ENCODE measurements at places on chromosomes 2 and 18.

- no peak for DNase-seq
Measured at GRCh38 chr2:43057026-43057741, 169.2 kb downstream of the ZFP36L2 start.

DNA sequence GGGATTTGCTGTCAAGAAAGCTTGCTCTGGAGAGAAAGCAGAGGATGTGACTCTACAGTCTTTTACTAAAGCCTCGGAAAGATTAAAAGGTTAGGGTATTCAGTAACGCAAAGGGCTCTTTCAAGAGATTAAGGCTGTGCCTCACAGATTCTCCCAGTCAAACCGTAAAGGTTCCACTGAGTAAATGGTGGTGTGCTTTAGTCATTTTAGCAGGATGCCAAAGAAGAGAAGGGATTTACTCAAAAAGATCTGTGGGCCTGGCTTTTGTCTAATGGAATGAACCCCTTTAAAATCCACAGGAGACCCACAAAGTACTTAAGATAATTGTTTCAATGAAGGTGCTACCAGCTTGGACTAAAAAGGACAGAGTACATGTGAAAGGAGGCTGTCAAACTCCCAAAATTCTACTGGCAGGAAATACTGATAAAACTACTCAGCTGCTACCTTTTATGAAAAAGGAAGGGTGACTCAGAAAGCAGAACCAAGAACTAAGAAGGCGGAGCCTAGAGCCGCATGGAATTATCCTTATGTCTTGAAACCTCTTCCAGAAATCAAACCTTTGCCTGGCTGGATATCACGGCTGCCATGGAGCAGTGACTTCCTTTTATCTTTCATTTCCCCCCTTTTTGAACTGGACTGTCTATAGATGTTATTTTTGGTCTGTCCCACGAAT lies 670.2 kb upstream of the ZEB2 start:
- DNase-seq: no peak

- DNase-seq: no peak
Measured at GRCh38 chr18:73006331-73006730, 138.5 kb upstream of the NETO1 start.

DNA sequence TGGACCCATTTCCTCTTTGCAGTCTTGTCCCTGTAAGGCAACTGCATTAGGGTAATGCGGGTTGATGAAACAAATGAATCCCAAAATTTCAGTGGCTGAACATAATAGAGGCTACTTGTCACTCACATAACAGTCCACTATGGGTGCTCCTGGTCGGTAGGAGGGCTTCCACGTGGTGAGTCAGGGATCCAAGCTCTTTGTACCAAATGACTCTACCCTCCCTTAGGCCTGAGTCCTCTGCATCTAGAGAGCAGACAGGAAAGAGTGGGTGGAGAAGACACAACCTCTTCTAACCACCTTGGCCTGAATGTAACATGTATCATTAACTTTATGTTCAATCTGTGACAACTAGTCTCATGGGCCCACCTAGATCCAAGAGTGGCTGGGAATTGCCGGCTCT lies 86.2 kb upstream of the HAAO start:
- DNase-seq: no peak

GRCh38 chr2:186848873-186849578 lies at the start of gene ZSWIM2:
TSS of gene ZSWIM2 (minus strand) at chr2:186849170. CDS start at chr2:186849130, 40 bp downstream.
- DNase-seq: no peak

DNA sequence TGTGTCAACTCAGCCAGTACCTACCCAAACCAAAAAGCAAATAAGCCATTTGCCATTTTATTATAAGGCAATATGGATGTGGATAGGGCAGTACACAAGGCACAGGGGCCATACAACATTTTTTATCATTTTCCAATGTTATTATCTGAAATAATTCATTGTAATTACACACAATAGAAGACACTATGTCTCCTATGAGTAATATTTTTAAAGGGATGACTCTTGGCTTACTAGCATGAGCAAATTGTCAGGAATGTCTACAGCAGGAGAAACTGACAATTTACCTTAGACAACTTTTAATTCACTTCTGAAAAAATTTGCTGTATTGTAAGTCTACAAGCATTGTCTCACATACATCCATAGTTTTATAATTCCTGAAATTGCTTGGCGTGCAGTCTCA lies 1193.9 kb upstream of the CELF4 start:
- DNase-seq: no peak

DNA sequence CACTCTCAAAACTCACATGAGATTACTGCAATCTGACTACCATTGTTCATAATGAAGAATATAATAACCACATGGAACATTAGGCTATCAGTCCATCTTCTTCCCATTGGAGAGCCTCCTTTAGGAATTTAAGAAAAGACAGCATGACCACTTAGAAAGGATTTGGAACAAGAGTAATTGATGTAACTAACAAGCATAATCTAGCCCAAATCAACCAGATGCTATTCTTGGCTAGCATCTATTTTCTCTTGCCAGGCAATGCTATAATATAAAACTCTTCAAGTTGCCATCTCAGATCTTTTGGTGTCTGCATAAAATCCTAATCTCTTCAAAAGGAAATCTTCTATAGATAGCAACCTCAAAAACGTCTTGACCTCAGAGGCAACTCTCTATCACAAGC lies 152.0 kb upstream of the REG3G start:
- no peak for DNase-seq

DNA sequence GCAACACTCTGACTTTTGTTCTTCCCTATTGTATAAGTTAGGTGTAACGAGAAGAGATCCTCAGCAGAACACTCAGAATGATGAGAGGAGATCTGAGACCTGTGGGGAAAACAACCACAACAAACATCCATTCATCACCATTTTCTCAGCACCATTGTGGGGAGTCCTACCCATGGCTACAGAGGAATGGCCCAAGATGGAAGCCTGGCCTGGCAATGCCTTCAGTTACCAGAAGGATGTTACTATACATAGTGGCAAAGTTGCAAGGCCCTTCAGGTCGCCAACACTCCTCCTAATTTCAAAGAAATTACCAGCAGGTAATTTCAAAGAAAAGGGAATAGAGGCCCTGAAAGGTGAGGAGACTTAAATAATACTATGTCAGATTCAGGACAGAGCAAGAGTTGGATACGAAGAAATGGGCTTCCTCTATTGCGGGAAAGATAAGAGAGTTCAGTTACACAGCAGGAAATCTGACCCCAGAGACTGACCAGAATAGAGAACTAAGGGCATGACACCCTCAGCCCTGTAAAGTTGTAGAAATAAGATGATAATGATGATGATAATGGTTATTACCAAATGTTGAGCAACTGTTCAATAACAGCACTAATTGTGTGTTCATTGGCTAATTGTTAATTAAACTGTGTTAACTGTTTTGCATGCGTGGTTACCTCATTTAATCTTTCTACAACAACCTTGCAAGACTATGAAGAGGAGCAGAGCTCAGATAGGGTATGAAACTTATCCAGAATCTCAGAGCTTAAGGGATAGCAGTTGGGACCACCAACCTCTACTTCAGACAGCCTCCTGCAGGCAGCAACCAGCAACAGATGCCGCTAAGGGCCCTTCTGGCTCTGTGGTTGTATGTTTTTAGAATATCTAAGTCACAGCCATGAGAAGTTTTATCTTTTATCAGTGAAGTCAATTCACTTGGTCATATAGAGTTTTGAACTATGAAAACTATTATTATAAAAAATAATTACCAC lies 37.5 kb downstream of the DHRS9 start:
- no peak for DNase-seq

DNA sequence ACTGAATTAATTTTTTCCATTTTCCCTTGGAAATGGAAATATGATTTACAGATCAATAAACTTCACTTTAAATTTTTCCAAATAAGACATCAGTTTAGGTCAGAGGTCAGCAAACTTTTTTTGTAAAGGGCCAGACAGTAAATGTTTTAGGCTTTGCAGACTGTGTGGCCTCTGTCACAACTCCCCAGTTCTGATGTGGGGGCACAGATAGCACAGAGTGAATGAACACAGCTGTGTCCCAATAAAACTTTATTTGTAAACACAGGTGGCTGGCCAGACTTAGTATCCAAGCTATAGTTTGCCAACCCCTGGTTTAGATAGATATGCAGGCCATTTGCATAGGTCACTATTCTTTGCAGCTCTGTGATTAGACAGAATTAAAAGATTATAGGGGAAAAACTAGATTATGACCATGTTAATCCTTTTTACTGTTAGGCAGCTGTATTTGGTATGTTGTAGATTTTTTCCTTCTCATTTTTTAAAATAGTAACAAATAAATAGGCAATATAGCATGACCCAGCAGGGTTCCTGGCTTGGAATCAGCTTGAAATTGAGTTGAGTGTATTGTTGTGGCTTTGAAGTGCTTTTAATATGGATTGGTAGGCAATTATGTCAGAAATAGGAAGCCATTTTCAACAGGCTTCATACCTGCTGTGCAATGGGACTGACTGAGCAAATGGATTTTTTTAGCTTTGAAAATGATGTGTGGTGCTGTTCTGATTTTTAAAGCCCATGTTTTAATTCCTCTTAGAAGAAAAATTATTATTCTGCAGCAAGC lies 59.7 kb downstream of the WDSUB1 start:
- no peak for DNase-seq

GRCh38 chr18:70146174-70146573 lies 59.3 kb downstream of the RTTN start:
- DNase-seq: no peak

DNA sequence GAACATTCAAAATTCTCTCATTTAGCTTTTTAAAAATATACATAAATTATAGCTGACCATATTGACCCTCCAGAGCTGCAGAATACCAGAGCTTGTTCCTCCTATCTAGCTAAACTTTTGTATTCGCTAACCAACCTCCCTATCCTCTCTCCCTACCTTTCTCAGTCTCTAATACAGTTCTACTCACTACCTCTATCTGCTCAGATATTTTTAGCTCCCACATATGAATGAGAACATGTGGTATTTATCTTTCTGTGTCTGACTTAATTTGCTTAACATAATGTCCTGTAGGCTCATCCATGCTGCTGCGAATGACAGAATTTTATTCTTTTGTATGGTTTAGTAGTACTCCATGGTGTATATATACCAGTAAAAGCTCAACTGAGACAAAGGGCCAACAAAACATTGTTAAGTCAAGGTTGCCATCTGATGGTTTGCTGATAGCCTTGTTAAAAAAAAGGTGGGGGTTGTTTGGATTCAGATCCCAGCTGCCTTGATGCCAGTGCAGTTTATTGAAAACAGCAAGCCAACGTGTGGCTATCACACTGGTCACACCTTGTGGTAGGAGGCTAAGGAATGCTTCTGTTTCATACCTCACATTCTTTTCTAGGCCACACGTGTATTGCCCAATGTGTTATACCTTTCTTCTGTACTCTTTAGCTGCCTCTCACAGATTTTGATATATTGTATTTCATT lies 101.5 kb downstream of the VWA3B start:
- DNase-seq: no peak

GRCh38 chr2:174300114-174300513 lies 34.6 kb upstream of the SP9 start:
- no peak for DNase-seq

- peak; percentile 77 for DNase-seq
Measured at GRCh38 chr2:136008205-136008865, 22.9 kb upstream of the DARS1 start.

DNA sequence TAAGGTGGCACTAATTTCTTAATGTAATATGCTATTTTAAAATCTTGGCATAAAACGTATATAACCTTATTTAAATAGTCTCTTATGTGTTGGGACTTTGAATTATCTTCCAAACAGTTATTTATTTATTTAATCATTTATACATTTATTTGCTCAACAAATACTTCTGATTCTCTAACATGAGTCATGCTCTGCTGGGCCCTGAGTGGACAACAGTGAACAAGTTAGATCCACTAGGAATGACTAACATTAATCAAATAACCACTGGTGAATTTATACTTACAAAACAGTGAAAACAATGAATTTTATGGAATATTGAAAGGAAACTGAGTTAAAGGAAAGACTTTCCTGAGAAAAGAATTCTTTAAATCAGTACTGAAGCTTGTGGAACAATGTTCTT lies 1257.2 kb upstream of the CHAC2 start:
- DNase-seq: no peak

DNA sequence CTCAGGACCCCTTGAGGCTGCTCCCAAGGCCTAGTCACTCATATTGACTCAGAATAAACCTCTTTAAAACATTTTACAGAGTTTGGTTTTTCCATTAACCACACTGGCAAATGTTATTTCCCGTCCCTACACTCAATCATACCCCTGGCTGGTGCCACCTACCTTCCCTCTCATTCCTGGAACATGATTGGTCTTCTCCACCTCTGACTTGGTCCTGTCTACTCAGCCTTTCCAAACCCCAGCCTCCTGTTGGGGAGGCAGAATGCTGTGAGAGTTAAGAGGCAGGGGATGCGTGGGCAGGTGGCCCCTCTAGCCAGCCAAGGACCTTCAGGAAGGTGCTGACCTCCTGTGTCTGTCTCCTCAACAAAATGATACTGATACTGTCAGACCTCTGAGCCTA lies 149.3 kb downstream of the CABLES1 start:
- DNase-seq: no peak

GRCh38 chr2:219142329-219142728 lies 18.3 kb downstream of the NHEJ1 start:
- no peak for DNase-seq

DNA sequence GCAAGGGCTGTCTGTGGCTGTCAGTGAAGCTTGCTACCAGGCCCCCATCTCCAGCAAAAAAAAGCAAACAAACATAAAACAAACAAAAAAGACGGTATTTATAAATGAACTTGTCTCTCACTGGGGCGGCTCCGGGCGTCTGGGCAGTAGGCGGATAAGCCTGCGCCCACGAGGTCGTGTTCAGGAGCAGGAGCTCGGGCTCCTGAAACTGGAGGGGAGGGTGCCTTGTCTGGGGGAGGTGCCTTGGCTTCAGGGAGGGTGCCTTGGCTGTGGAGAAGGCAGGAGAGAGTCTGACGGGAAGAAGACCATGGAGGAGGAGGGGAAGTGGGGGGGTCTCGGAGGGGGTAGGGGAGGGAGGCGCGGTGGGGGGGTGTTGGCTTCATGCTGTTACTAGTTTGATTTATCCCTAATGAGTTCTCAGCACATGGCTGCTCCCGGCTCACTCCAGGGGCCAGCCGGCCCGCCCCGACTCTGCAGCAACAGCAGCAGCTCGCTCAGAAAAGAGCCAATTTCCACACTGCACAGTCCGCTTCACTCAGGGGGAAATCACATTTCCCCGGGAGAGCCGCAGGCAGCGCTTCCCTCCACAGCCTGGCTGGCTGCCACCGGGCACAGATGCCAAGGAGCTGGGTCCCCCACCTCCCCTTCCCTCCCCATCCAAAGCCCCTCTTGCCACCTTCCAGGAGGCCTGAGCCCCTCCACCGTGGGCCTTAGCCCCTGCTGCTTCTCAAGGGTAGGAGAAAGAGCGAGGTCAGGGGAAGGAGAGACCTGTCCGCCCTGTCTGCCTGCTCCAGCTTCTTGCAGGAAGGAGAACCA lies 38.7 kb downstream of the PSD4 start:
- no peak for DNase-seq

GRCh38 chr2:215435280-215435869 lies 493 bp downstream of the FN1 start:
- DNase-seq: no peak

GRCh38 chr2:48668992-48669391 lies 51.3 kb downstream of the GTF2A1L start:
- no peak for DNase-seq
